ENCODE measurements at places on chromosomes 11 and 22.

- DNase-seq = no peak
Observed at GRCh38 chr11:72144807-72145565, 9.5 kb downstream of the FOLR3 start.

DNA sequence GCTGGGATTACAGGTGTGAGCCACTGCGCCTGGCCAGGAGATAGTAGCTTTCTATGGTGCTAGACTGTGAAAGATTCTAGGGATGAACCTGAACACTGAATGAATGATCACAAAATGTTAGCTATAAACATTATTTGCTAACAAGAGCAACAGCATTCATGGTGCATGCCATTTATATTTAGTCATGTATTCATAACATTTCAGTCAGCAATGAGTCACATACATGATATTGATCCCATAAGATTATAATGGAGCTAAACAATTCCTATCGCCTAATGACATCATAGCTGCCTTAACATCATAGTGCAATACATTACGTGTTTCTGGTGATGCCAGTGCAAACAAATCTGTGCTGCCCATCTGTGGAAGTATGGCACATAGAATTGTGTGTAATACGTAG is 164.1 kb downstream of the ARHGAP42 start:
- DNase-seq = no peak

DNA sequence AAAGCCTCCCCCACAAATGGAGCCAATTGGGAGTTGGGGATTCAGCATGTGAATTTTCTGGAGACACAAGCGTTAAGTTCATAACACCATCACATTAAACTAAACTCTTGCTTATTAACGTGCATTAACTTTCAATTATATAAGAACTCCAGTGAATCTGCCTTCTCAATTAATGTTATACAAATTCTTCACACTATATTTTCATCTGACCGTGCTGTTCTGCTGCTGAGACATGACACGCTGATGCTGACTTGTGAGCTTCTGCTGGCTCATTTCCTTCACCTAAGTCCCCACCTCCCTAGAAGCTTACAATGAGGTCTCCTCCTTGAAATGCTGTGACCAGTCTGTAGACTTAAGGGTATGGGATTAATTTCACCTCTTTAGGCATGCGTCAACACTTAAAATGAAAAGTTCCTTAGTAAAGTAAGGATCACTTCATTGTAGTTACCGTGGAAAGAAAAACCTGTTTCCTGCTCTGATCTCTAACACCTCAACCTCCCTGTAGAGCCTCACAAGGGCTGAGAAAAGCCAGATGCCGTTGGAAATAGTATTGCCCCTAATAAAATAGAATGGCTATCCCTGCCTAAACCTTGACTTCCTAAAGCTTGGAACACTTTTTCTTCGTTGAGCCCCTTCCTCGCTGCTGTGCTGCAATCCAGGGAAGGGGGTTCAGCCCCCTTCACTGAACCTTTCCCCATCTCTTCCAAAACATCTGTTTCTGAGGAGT is 2.2 kb downstream of the HBG2 start:
- DNase-seq = no peak

GRCh38 chr11:119784421-119784820 is 55.4 kb upstream of the NECTIN1 start:
- DNase-seq = no peak

GRCh38 chr11:86740628-86741483 is 59.5 kb upstream of the PRSS23 start:
- peak; percentile 65 for DNase-seq

- DNase-seq = no peak
Observed at GRCh38 chr11:107385361-107385981, 72.2 kb downstream of the CWF19L2 start.

All from muscle of arm (tissue), 14 donors.